Mesenchymal stem cell (in vitro differentiated cells and primary cell): ENCODE measurements at places on chromosomes 4 and X.
A peak's percentile ranks its signal among the peaks of the same experiment; 100 is the strongest.

GRCh38 chr4:6917461-6918271 is 8.0 kb downstream of the TBC1D14 start:
- no peak overlapping the region for H3K27ac ChIP-seq
- H3K4me1 ChIP-seq = peaks cover 23% of the 10 kb centered on the region
- DNase-seq = peak; percentile 29
- peaks cover 3% of the 10 kb centered on the region for H3K36me3 ChIP-seq

DNA sequence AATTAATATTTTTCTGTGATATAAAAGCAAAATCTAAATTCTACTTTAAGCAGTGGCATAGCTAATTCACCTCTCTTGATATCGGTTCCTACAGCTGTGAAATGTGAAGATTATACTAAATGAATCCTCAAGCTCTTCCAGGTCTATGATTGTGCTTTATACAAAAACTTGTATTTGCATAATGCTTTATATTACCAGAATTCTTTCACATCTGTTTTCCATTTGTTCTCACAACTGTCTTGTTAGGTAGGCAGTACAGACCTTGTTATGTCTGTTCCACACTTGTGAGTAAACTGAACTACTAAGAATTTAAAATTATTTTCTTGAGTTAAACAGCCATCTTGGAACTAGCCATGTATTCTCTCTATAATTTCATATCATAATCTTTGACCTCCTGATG is 184.9 kb downstream of the RAPGEF2 start:
- H3K27ac ChIP-seq = no peak overlapping the region
- no peak overlapping the region for H3K4me3 ChIP-seq
- no peaks in the 10 kb centered on the region for H3K27me3 ChIP-seq

DNA sequence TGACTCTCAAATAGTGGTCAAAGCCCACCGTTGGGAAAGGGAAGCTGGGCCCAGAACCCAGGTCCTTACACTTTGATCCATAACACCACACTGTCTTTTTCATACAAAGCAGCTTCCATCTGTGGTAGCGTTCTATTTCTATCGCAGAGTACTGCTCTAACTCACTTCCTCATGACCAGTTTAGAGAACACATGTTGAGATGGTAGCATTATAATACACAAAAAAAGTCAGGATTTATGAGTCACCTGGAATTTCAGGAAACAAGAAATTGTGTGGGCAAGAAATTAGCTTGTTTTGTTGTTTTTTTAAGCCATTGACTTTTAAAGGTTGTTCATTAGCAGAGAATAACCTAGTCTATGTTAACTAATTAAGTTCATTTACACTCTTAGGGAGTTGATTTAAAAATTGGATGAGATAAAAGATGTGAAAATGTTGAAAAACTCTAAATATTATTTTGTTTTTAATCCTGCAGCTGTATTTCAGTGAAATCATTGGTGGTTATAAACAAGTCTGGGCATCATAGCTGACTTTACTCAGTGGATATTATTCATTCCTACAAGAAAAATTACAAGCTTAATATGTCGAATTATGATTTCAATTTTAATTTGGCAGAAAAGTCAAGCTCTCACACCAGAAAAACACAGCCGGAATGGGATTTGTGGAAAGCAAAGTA is 1011.1 kb upstream of the HS3ST1 start:
- no peak overlapping the region for H3K27ac ChIP-seq
- no peak for DNase-seq
- no peaks in the 10 kb centered on the region for H3K36me3 ChIP-seq
- no peaks in the 10 kb centered on the region for H3K27me3 ChIP-seq

- no peak overlapping the region for H3K4me3 ChIP-seq
- DNase-seq = no peak
- no peaks in the 10 kb centered on the region for H3K36me3 ChIP-seq
Observed at GRCh38 chr4:38781854-38782261, 932 bp downstream of the TLR10 start.

DNA sequence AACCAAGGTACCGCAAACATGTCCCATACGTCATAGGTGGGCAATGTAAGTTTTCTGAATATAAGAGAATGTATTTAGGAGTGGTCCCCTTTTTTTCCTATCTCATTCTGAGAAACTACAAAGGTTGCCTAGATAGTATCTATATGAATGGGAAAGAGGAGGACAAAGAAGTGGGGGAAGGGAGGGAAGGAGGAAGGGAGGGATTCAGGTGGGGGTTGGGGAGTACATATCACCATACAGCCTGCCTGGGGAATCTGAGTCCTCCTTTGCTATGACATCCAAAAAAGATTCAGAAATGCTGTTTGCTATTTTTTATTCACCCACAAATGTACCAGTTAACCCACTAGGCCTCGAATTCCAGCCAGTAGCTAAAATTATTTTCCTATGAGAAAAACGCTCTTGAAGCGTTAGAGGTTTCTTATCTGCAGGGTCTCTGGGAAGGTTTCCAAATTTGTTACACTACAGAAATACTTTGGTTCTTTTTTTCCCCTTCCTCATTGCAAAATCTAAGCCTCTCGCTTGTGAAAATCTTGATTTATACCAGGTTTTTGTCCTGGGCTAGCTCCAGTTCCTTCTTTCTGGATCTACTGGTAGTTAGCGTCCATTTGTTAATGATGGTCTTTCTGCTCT is 212.9 kb downstream of the NSUN7 start:
- DNase-seq = no peak
- no peaks in the 10 kb centered on the region for H3K27me3 ChIP-seq
- H3K4me3 ChIP-seq = no peak overlapping the region
- no peak overlapping the region for H3K27ac ChIP-seq
- H3K4me1 ChIP-seq = peaks cover 4% of the 10 kb centered on the region
- peaks cover 15% of the 10 kb centered on the region for H3K36me3 ChIP-seq

DNA sequence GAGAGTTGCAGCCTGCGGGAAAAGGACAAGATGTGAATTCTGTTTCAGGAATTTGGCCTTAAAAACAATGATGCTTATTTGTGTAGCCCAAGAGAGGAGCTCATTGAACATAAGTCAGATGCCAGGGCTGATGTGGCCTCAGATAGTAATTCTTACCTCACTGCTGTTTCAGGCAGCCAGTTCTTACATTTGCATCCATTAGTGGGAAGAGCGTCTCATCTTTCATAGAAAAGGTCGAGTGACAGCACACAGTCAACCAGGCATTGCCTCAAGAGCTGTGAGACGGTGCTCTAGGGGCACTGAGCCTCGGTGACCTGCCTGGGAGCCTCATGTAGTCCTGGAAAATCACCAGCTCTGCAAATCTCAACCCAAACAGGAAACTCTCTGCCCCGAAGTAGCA is 174.9 kb upstream of the FRG1 start:
- no peaks in the 10 kb centered on the region for H3K36me3 ChIP-seq
- no peak for DNase-seq
- no peaks in the 10 kb centered on the region for H3K4me1 ChIP-seq
- H3K4me3 ChIP-seq = no peak overlapping the region

DNA sequence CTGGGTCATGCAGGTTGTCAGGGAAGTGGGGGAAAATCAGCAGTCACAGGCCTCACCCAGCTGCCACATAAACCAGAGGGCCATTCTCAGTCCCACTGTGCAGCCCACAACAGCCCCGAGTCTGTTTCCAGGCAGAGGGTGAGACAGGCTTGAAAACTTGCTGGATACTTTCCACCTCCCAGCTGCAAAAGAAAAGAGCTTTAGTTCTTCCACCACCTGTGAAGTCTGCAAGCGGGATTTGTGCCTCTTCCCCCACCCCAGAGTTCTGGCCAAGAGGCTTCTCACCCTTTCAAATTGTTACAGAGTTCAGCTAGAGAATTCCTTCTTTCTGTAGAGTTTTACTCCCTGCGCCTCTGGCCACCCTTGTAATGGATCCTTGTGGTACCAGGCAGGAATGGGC is 115.5 kb upstream of the ZDHHC15 start:
- no peaks in the 10 kb centered on the region for H3K36me3 ChIP-seq
- H3K27me3 ChIP-seq = peaks cover 2% of the 10 kb centered on the region
- no peak overlapping the region for H3K4me3 ChIP-seq
- H3K4me1 ChIP-seq = no peaks in the 10 kb centered on the region
- no peak overlapping the region for H3K27ac ChIP-seq

- no peaks in the 10 kb centered on the region for H3K27me3 ChIP-seq
- no peak overlapping the region for H3K4me3 ChIP-seq
- no peaks in the 10 kb centered on the region for H3K36me3 ChIP-seq
- DNase-seq = no peak
Observed at GRCh38 chr4:148852092-148852699, 410.0 kb upstream of the NR3C2 start.

DNA sequence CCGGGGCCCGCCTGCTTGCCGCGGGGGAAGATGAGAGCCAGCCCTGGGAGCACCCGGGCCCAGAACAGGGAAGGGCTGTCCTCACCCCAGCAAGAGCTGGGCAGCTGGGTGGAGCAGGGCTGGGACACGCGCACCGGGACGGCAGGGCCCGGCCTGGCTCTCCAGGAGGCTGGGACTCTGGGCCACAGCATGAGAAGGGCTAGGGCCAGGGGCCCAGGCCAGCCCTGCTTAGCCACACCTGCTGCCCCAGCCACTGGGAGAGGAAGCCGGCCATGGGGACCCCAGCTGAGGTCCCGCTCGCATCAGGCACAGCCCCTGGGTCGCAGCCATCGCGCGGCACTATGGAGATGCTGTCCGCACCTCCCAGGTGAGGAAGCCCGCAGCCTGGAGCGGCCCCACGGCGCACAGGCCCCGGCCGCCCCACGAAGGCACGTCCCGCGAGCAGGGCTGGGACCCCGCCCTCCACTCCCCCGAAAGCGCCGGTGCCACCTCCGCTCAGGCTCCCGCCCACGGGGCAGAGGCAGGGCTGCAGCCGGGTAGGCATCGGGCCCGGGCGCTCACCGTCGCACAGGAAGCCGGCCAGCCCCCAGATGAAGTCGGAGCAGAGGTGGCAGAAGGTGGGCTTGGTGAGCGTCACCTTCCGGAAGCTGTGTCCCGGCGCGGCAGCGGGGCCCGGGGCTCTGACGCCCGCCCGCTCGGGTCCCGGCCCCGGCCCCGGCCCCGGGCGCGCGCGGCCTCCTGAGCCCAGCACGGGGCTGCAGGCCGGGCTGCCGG is 531 bp downstream of the DGKQ start:
- peak; percentile 28 for DNase-seq
- peaks cover 29% of the 10 kb centered on the region for H3K4me1 ChIP-seq
- H3K27me3 ChIP-seq = no peaks in the 10 kb centered on the region

DNA sequence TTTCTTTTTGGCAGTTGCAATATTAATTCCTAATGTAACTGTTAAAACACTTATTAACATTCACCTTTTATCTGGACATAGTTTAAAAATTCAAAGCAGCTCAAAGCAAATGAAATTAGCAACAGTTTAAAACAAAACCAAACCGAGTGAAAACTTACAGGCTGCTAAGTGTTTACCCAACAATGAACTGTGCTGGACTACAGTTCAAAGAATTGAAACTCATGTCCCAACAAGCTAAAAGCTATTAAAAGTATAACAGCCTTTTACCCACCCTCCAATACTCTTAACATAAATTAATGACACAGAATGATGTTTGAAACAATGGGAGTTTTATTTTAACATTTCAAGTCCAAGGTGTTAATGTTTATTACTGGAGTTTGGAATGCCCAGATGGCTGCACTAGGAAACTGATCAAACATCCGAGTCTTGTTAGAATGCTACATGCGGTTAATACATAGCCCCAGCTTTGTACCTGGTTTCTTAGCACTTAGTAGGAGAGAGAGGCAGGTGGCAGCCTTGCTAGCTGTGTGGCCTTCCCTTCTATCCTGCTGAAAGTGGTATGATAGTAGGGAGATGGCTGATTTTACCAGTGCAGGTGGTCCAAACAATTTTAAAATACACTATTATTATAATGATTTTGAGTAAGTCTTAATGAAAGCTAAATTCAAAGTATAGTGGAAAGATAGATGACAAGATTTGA is 21.1 kb upstream of the FRYL start:
- H3K27me3 ChIP-seq = no peaks in the 10 kb centered on the region
- H3K4me1 ChIP-seq = no peaks in the 10 kb centered on the region
- H3K27ac ChIP-seq = no peak overlapping the region
- H3K4me3 ChIP-seq = no peak overlapping the region
- no peak for DNase-seq
